ENCODE measurements at places on chromosomes 4 and X.

- DNase-seq: peak; percentile 3
Observed at GRCh38 chr4:25377572-25378436, 741 bp downstream of the ANAPC4 start.

GRCh38 chr4:165326831-165327210 lies 648 bp upstream of the MSMO1 start:
- DNase-seq: no peak

GRCh38 chr4:48370260-48371134 lies 29.2 kb downstream of the SLAIN2 start:
- no peak for DNase-seq

GRCh38 chr4:88866862-88867550 lies 169.4 kb upstream of the NAP1L5 start:
- DNase-seq: no peak

GRCh38 chr4:139740531-139741041 lies 75.0 kb downstream of the MGST2 start:
- DNase-seq: no peak

DNA sequence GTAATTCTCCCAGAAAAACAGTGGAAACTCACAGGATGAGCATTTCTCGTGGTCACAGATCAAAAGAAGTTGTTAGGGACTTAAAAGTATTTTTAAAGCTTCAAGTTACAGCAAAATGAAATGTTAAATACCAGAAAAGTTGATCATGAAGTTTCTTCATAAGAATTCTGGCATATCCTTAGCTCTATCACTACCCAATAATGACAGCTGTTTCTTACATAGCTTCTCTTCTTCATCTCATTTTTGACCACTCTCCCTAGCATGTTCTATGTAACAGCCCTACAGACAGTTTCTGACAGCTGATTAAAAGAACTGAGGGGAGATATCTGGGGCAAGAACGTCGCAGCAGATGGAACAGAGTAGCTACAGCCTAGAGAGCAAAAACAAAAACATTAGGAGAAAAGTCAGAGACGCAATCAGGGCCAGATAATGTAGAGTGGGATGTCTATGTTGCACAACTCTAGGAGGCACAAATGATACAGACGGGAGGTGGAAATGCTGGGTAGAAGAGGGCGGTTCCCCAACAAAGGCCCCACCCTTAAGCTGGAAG lies 108.7 kb downstream of the CORIN start:
- no peak for DNase-seq

GRCh38 chrX:49876750-49877149 lies 2.5 kb upstream of the USP27X start:
- peak; percentile 4 for DNase-seq
